CD4-positive, alpha-beta T cell (primary cell): ENCODE measurements at places on chromosomes 5 and 9.
A peak's percentile ranks its signal among the peaks of the same experiment; 100 is the strongest.

DNA sequence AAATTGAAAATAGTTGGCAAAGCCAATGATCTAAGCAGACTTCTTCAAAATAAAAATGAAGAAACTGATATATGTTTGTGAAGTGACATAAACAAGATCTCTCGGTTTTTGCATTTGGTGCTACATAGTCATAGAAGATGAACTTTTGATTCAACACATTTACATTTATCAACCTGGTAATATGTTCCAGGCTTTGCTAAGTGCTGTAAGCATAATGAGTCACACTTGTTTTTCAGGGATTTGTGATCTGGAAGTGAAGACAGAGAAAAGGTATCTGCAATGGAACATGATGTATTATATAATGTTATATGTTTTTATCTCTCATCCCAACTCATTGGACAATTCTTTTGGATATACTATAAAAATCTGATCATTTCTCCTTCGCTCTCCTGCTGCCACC lies 801.4 kb downstream of the BRINP1 start:
- no peak for DNase-seq

GRCh38 chr5:72681781-72682180 lies 134.7 kb upstream of the TNPO1 start:
- no peak for DNase-seq

DNA sequence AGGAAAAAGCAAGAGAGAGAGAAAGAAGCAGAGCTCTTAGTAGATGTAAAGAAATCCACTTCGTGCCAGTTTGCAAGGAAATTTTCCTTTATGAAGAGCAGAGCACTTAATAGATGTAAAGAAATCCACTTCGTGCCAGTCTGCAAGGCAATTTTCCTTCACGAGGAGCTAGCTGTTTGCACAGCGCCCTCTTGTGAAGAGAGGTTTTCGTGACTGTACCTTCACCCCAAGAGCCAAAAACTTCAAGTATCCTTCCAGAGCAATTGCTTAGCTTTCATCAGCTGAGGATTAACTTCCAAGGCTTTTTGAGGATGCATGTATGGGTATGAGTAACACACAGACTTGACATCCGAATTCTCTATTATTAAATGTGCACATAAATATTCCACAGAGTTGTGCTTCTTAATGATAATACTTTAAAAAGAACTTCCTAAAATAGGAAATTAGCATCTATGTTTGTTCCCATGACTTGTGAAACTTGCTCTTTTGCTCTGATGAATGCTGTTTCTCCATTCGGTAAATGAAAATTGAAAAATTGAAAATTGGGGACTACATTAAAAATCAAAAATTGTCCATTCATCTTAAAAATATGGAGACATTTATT lies 525.6 kb downstream of the PDE4D start:
- DNase-seq, result peak; percentile 63

DNA sequence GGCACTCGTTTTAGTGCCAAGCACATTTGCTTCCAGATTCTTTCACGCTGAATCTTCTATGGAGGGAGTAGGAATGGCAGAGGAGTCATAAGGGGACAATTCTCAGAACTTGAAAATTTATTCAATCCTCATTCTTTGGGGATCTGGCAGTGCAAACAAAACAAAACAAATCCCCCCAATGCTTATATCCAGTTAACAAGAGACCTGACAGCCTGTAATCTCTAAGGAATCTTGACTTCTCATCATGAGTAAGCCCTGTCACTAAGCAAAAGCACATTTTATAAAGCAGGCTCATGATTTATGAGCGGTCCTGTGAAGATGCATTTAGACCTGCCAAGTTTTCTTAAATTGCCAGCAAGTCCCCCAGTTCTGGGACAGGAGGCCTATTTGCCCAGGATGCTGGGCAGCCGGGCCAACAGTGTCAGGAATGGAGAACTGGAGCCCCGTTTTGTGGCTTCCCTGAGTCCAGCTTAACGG lies 513.9 kb downstream of the CTNND2 start:
- no peak for DNase-seq

DNA sequence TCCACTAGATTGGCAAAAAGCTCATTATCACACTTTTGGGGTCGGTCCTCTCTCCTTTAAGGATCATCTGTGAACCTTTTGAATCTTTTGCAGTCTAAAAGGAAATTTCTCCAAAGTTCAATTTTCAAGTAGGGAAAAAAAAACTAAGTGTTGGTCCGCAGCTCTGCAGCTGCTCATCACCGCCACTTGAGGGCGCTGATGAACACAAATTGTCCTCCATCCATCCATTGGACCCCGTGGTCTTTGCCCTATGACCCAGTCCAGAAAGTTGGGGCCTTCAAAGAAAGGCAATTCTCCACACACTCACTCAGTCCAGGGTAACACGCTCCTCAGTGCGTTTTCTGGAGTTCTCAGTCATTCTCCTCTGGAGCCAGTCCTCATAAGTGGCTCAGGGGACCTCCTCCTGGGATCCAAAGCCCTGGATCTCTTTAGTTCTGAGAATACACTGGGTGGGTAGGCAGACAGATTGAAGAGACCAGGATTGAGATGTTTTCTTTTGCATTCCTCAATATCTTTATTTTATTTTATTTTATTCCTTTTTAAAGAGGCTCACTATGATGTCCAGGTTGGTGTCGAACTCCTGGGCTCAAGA lies 63.6 kb upstream of the SLC28A3 start:
- DNase-seq, result no peak

GRCh38 chr5:16740811-16741392 lies 124.1 kb upstream of the RETREG1 start:
- DNase-seq, result no peak

DNA sequence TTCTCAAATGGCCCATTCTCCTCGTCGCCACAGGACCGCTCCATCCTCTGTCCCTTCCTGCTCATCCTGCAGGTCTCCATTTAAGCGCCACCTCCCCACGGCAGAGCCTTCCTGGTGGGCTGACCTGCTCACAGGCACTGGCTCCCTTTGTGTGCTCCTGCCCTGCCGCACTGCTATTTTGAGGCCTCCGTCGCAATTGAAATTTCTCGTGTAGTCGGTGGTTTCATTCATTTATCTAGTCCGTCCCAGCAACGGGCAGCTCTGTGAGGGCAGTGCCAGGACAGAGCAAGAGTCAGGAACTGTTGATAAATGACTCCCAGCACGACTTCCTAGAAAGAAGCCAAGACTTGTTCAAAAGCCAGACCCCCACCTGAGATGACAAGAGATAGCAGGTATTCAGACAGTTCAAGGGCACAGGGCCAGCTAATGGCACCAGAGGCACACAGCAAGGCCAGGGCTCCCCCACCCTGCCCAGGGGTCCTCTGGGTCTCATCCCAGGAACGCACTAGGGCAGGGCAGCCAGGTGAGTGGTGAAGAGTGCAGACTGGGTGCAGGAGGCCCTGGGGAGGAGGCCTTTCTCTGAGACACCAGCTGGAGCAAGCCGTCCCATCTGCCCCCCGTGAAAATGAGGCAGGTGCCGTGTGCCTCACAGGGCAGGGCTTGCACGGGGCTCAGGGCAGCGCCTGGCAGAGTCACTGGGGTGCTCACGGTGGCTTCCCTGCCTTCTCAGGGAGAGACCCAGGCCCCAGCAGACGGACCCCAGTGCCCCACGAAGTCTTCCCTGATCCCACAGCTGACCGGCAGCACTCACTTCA lies 36.9 kb downstream of the FAM78A start:
- DNase-seq, result no peak

DNA sequence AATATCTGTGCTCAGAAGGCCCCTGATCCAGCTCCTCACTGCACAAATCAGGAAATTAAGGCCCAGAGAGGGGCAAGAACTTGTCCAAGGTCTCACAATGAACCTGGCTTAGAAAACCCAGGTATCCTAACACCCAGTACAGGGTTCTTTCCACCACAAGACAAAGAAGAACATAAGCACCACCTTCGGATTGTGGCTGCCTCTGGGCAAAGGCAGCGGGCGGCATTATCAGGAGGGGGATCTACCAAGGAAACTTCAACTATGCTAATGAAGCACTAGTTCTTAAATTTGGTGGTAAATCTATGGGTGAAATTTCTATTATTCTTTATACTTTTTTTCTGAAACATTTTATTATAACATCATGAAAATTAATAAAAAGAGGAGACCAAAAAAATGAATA lies 17.9 kb downstream of the ANXA6 start:
- DNase-seq, result peak; percentile 66

- no peak for DNase-seq
These were observed 10.4 kb downstream of the NFIB start for GRCh38 chr9:14303521-14303920.

- no peak for DNase-seq
These were observed 47.5 kb upstream of the NRARP start for GRCh38 chr9:137349471-137350033.

- no peak for DNase-seq
These were observed 81.9 kb upstream of the GLIS3 start for GRCh38 chr9:4381744-4382143.
